ENCODE measurements at places on chromosomes 1 and 21.

DNA sequence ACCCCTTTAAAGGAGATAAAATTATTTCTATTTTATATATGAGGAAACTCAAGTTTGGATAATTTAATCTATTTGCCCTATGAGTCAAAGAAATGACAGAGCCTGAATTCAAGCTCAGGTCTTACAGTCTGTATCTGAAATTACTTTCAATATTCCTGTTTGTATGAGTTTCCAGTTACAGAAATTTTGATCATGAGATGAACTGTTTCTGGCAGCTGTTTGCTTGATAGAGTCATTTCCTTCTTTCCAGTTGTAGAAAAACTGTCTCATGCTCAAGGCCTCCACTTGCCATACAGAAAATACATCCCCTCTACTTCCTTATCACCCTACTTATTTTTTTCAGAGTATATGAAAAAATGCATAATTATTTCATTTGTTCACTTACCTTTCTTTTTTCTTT is 87.6 kb downstream of the PTPRC start:
- DNase-seq, result no peak

DNA sequence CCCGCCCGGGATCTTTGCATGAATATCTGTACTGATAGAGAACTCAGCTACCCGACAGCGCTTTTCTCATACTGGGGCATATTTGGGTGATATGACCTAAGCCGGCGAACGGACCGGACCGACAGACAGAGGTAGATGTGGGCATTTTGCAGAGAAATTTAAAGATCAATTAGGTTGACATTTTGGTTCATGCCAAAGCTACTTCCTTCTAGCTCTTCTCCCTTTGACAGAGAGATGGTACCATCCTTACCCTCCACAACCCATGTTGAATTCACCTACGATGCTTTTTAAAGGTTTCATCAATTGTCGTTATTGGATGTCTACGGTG is 459 bp downstream of the ARV1 start:
- DNase-seq, result no peak

- DNase-seq, result no peak
These were observed 393.1 kb downstream of the PTPRU start for GRCh38 chr1:29629401-29629800.

DNA sequence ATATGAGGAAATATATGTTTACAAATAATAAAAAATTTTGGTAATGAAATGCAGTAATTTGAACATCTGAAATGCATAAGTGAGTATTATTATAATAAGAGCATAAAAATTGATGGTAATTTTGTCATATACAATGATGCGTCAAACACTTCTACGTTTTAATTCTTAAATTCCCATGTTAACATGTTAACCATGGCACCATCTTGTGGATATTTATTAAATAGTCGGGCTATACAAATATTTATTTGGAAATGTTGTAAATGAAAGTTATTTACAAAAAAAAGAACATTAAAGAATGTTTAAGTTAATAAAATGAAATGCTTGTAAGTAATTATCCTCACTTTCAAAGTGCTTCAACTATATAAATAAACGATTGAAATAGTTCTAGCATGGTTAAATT is 57.2 kb upstream of the C1orf185 start:
- no peak for DNase-seq

- DNase-seq, result no peak
These were observed 2.9 kb downstream of the ADAMTS1 start for GRCh38 chr21:26842300-26842699.

- no peak for DNase-seq
These were observed 103.6 kb downstream of the PSMG1 start for GRCh38 chr21:39079617-39080016.

- no peak for DNase-seq
These were observed 45.1 kb downstream of the MAP3K7CL start for GRCh38 chr21:29175408-29176134.

DNA sequence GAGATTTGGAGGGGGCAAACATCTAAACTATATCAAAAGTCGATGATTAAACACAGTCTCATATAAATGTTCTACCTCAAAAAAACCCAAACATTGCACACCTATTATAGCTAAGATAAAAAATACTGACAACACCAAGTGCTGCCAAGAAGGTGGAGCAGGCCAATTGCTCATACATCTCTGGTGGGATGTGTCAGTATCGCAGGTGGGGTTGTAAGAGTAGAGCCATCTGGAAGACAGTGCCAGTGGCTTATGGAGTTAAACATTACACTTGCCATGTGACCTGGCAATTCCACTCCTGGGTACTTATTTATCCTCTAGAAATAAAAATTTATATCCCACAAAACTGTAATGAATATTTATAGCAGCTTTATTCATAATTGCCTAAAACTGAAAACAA is 213.4 kb downstream of the DISC1 start:
- no peak for DNase-seq

DNA sequence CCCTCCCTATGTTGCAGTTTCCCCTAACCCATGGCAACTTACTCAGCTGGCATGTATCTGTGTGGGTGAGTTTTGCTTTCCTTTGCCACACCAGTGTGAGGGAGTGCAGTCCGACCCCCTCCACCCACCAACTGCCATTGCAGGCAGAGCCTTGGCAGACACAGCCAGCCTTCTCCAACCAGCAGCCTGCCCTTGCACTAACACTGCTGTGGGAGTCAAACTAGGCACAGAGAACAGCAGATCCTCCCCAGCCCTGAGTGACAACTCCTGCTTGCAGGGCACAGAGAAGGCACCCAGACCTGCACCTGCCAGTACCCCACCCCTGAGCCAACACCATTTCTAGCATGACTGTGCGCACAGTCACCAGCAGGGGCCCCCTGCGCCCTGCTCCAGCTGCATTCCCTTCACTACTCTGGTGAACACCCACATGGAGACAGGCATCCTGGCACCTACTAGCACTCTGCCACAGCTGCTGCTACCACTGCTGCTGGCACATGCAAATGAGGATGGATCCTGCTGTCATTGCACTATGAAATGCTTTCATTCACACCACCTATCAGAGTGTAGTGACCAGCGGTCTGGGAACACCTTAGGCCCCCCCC is 98.4 kb downstream of the MAGI3 start:
- DNase-seq, result no peak
